Breast epithelium (tissue), 4 donors: ENCODE measurements at places on chromosomes 6 and 20.

- H3K27ac ChIP-seq = no peak overlapping the region
- no peak for DNase-seq
- H3K4me3 ChIP-seq = no peak overlapping the region
- H3K36me3 ChIP-seq = no peaks in the 10 kb centered on the region
- H3K27me3 ChIP-seq = no peaks in the 10 kb centered on the region
Observed at GRCh38 chr6:71345476-71346333, 57.1 kb downstream of the OGFRL1 start.

DNA sequence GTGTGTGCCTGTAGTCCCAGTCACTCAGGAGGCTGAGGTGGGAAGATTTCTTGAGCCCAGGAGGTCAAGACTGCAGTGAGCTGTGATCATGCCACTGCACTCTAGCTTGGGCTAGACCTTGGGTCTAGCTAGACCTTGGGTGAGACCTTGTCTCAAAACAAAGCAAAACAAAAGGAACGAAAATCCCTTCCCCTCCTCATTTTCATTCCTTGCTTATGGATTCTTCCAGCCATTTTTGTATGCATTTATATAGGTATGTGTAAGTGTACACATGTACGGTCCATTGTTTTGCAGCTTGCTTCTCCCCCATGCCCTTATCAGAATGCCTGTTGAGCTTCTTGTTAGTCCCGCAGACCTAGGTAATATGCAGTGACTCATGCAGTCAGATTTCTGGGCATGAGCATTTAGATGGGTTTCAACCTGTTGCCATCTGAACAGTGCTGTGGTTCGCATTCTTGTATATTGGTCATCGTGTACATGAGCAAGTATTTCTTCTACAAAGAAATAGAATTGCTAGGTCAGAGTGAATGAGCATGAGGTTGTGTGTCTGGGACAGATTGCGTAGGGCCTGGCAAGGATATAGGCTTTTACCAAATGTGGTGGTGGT is 73.2 kb downstream of the ATRN start:
- H3K4me1 ChIP-seq = no peaks in the 10 kb centered on the region
- peak; percentile 47 for DNase-seq
- no peaks in the 10 kb centered on the region for H3K27me3 ChIP-seq
- H3K36me3 ChIP-seq = no peaks in the 10 kb centered on the region

- peak overlapping the region; percentile 70 for H3K4me3 ChIP-seq
- H3K27ac ChIP-seq = peak overlapping the region; percentile 87
- H3K27me3 ChIP-seq = no peaks in the 10 kb centered on the region
- no peak for DNase-seq
- H3K36me3 ChIP-seq = no peaks in the 10 kb centered on the region
Observed at GRCh38 chr6:20533746-20534294, 437 bp upstream of the CDKAL1 start.

- no peak overlapping the region for H3K27ac ChIP-seq
- no peaks in the 10 kb centered on the region for H3K36me3 ChIP-seq
- no peak for DNase-seq
- no peaks in the 10 kb centered on the region for H3K4me1 ChIP-seq
Observed at GRCh38 chr6:10771371-10771894, 23.8 kb downstream of the TMEM14B start.

DNA sequence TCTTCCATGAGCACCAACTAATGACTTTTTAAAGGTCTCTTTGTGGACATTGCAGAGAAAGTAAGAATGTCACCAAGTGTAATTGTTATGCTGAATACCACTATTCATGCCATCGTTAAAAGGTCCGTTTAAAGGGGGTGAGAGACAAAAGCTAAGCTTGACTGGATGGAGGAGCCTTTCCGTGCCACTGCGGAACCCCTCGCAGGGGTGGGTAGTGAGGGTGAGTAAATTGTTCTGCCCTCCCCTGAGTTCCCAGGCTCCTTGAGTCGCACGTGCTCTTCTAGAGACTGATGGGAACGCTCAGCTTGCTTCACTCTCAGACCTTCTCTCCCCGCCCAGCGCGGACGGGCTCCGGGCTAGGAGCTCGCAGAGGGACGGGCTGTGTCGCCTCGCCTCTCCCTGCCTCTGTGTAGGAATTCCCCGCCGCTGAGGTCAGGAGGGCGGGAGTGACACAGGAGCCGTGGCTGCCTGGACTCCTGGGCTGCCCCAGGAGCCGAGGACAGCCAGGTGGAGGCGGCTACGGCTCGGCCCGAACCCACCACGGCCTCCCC is 314.8 kb upstream of the QKI start:
- no peaks in the 10 kb centered on the region for H3K27me3 ChIP-seq
- no peak overlapping the region for H3K27ac ChIP-seq
- no peaks in the 10 kb centered on the region for H3K4me1 ChIP-seq
- DNase-seq = no peak

GRCh38 chr20:43766385-43766784 is 39.6 kb upstream of the GTSF1L start:
- H3K36me3 ChIP-seq = no peaks in the 10 kb centered on the region
- no peak overlapping the region for H3K4me3 ChIP-seq
- no peaks in the 10 kb centered on the region for H3K4me1 ChIP-seq

- DNase-seq = no peak
- H3K4me1 ChIP-seq = no peaks in the 10 kb centered on the region
- no peaks in the 10 kb centered on the region for H3K27me3 ChIP-seq
- no peaks in the 10 kb centered on the region for H3K36me3 ChIP-seq
- H3K4me3 ChIP-seq = peak within 1 kb of the TSS; percentile 38
Observed at GRCh38 chr20:2692036-2692885, at the start of gene EBF4. EBF4 (plus strand) TSS chr20:2692780; CDS start chr20:2693646, 866 bp downstream.

GRCh38 chr6:154341336-154341735 is 15.3 kb downstream of the IPCEF1 start:
- H3K36me3 ChIP-seq = no peaks in the 10 kb centered on the region
- no peak overlapping the region for H3K4me3 ChIP-seq
- H3K4me1 ChIP-seq = no peaks in the 10 kb centered on the region

GRCh38 chr20:25282034-25282781 is 34.3 kb downstream of the PYGB start:
- peak overlapping the region; percentile 14 for H3K27ac ChIP-seq
- no peaks in the 10 kb centered on the region for H3K4me1 ChIP-seq
- DNase-seq = peak; percentile 44
- H3K27me3 ChIP-seq = no peaks in the 10 kb centered on the region
- H3K36me3 ChIP-seq = peaks cover 18% of the 10 kb centered on the region

DNA sequence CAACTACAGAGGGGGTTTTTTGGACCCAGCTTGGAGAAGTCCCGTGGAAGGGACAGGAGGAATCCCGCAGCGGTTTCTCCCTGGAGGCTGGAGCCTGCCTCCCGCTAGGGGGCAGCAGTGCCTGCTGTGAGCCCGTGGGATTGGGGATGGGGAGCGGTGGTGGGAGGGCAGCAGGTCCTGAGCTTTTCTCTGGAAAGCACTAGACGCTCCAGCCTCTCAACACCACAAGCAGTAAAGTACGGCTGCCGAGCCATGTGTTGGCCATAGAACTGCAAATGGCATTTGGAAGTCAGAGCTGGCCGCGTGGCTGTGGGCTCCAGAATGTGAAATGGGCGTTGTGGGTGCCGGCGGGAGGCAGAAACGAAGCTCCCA is 47.8 kb downstream of the GMPR start:
- no peak overlapping the region for H3K4me3 ChIP-seq
- no peaks in the 10 kb centered on the region for H3K4me1 ChIP-seq
- no peaks in the 10 kb centered on the region for H3K36me3 ChIP-seq
- no peak for DNase-seq

DNA sequence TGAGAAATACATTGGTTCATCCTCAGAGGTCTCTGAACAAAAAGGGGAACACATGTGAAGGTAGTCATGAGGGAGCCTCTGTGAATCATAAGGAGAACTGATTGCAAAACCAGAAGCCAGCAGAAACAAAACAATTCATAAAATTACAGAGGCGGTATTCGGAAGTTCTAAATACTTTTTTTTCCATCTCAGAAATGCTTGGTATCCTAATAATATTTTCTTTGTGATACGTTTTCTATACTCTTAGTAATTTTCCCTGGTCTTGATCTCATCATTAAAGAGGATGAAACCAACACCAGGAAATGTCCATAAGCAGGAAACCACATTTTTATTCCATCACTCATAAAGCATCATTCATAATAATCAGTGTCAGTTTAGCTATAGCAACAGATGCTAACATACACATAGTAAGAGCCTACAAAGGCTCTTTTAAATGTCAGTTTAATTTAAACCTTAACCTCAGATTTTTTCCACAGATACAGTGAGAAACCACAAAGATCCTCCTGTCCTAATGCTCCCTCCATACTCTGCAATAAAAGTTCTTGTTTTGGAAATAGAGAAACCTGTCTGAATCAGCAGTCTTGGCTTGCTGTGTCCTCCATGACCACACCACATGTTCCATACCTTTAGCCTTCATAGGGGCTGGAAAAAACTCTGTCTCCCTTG is 29.2 kb downstream of the SGK1 start:
- no peaks in the 10 kb centered on the region for H3K36me3 ChIP-seq
- no peak overlapping the region for H3K4me3 ChIP-seq
- H3K4me1 ChIP-seq = no peaks in the 10 kb centered on the region
- H3K27me3 ChIP-seq = no peaks in the 10 kb centered on the region

- no peaks in the 10 kb centered on the region for H3K4me1 ChIP-seq
- no peak overlapping the region for H3K27ac ChIP-seq
- H3K27me3 ChIP-seq = no peaks in the 10 kb centered on the region
- no peak for DNase-seq
- no peaks in the 10 kb centered on the region for H3K36me3 ChIP-seq
- no peak overlapping the region for H3K4me3 ChIP-seq
Observed at GRCh38 chr6:165484178-165484889, 174.9 kb upstream of the C6orf118 start.

- H3K36me3 ChIP-seq = peaks cover 4% of the 10 kb centered on the region
- DNase-seq = no peak
- H3K4me3 ChIP-seq = no peak overlapping the region
- no peaks in the 10 kb centered on the region for H3K27me3 ChIP-seq
Observed at GRCh38 chr6:138406443-138406842, 2.4 kb downstream of the HEBP2 start.

GRCh38 chr6:11012976-11013720 is 31.0 kb downstream of the ELOVL2 start:
- H3K27me3 ChIP-seq = no peaks in the 10 kb centered on the region
- no peak for DNase-seq
- H3K27ac ChIP-seq = no peak overlapping the region
- H3K4me3 ChIP-seq = no peak overlapping the region

- no peak overlapping the region for H3K4me3 ChIP-seq
- H3K4me1 ChIP-seq = no peaks in the 10 kb centered on the region
- DNase-seq = no peak
- no peaks in the 10 kb centered on the region for H3K27me3 ChIP-seq
- H3K27ac ChIP-seq = no peak overlapping the region
Observed at GRCh38 chr6:164252948-164253347, 838.4 kb downstream of the QKI start.

GRCh38 chr20:49288250-49288751 is 10.4 kb upstream of the ZNFX1 start:
- H3K4me1 ChIP-seq = no peaks in the 10 kb centered on the region
- peak overlapping the region; percentile 71 for H3K27ac ChIP-seq
- H3K4me3 ChIP-seq = no peak overlapping the region

- no peaks in the 10 kb centered on the region for H3K27me3 ChIP-seq
- no peaks in the 10 kb centered on the region for H3K36me3 ChIP-seq
- H3K4me3 ChIP-seq = no peak overlapping the region
- H3K27ac ChIP-seq = no peak overlapping the region
Observed at GRCh38 chr20:53981130-53981529, 89.3 kb downstream of the BCAS1 start.

DNA sequence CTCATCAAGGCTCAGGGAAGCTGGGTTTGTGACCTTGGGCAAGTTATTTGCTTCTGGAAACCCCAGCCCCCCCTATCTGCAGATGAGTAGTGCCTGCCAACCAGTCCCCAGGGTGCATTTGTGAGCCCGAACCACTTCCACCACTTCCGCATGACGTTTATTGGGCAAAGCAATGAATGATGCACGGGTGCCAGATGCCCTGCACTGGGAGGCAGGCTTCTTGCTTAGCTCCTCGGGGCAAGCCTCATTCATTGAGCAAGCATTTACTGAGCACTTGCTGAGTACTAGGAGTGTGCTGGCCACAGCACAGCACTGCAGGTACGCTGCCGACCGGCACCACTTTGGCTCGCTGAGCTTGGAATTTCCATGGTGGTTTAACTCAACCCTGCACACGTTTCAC is 60.2 kb downstream of the GNAS-AS1 start:
- no peak overlapping the region for H3K4me3 ChIP-seq
- no peaks in the 10 kb centered on the region for H3K27me3 ChIP-seq
- H3K4me1 ChIP-seq = no peaks in the 10 kb centered on the region
- H3K36me3 ChIP-seq = no peaks in the 10 kb centered on the region

DNA sequence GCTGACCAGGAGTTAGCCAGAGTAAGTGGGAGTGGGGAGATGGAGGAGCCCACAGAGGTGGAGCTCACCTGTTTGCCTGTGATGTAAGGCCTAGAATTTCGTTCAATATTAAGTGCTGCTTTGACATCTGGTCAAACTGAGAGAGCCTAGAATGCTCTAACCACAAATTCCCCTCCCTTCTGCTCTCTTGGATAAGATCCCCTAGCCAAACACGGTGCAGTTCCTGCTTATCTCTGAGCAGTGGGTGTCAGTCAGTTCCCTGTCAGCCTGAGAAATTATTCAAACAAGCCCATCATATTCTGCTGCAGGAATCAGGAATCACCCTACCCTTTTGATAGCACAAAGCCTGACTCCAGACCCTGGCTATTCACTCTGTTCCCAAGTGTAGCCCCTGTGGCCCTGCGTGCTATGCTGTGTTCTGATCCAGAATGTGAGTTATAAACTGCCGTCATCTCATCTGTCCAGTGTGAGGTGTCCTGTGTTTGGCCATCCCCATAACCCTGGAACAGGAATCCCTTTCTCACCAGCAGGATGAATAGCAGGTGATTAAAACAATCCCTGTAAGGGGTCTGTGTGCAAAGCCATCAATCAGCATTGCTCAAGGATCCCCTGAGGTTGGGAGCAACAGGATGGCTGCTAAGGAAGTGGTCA is 31.8 kb upstream of the ZNF133 start:
- H3K27ac ChIP-seq = no peak overlapping the region
- H3K27me3 ChIP-seq = no peaks in the 10 kb centered on the region
- no peaks in the 10 kb centered on the region for H3K36me3 ChIP-seq
- H3K4me1 ChIP-seq = no peaks in the 10 kb centered on the region
- H3K4me3 ChIP-seq = no peak overlapping the region

GRCh38 chr6:3007571-3007970 is 7.9 kb downstream of the NQO2 start:
- no peak overlapping the region for H3K4me3 ChIP-seq
- DNase-seq = no peak
- no peaks in the 10 kb centered on the region for H3K27me3 ChIP-seq
- no peak overlapping the region for H3K27ac ChIP-seq

GRCh38 chr20:48197066-48197465 is 411.8 kb upstream of the SULF2 start:
- no peak overlapping the region for H3K27ac ChIP-seq
- H3K4me3 ChIP-seq = no peak overlapping the region
- no peaks in the 10 kb centered on the region for H3K27me3 ChIP-seq
- DNase-seq = no peak

DNA sequence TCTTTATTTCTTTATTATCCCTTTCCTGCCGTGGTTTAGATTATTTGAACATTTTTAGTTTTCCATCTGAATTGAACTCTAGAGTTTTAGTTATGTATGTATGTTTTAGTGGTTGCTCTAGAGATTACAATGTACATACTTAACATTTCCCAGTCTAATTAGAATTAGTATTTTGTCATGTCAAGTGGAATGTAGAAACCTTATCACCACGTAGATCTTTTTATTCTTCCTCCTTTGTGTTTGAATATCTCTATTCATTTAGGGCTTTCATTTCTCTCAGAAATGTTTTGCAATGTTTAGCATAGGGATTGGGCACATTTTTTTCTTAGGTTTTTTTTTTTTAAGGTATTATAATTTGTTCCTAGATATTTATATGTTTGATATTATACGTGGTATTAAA is 73.1 kb upstream of the EZR start:
- H3K27ac ChIP-seq = no peak overlapping the region
- H3K4me1 ChIP-seq = no peaks in the 10 kb centered on the region
- no peaks in the 10 kb centered on the region for H3K36me3 ChIP-seq
- DNase-seq = no peak
- no peaks in the 10 kb centered on the region for H3K27me3 ChIP-seq
